ENCODE measurements at places on chromosomes 7 and 10.

GRCh38 chr10:78957471-78958039 lies 111.2 kb upstream of the ZMIZ1 start:
- DNase-seq = no peak

DNA sequence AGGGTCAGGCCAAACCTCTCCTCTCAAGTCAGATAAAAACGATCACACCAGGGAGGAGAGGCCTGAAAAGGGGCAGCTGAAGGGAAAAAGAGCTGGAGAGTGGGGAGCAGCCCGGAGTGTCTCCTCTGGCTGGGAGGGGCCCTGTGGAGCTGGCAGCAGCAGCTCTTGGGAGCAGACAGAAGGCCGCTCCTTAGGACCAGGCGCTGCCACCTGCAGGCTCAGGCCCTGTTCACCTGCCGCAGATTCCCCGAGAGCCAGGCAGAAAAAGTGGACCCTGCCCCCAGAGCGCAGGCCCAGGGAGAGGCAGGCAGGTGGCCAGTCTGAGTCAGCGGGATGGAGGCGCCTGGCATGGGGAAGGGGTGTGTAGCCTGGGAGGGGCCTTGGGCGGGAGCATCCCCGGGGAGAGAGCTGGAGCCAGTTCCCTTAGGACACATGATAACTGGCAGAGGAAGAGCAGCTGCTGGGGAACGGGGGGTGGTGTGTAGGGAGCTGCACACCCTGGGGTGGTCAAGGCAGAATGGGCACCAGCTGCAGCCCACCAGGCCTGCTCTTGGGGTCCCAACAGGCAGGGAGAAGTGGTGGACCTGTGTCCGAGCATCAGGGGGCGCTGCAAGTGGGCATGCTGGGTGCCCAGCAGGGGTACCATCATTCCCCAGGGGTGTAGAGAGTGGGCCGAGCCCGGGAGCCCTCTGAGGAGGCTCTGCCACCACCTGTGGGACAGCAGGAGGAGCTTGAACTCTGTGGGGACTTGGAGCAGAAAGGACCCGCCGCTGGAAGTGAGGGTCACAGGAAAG lies 177.2 kb upstream of the RHEB start:
- no peak for DNase-seq

- no peak for DNase-seq
Measured at GRCh38 chr10:123909426-123909825, 17.8 kb upstream of the CPXM2 start.

- DNase-seq = no peak
Measured at GRCh38 chr7:137696988-137697387, 149.8 kb downstream of the DGKI start.

DNA sequence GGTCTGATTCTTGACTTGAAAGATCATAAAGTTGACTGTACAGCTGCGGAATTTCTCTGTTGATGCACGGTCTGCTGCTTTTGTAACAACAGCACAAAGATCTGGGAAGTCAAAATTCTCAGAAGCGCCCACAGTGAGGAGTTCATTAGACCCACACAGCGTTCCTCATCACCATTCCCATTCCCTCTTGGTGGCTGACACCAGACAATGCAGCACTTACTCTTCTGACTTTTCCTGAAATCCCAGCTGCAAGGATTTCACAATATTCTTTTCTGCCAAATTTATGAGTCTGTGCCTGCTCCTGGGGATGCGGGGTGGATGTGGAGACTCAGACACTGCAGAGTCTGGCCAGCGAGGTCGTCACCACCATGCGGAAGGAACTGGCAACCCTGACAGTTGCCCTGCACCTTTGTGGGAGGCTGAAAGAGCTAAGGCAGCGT lies 233.9 kb downstream of the FANK1 start:
- no peak for DNase-seq

GRCh38 chr10:50592961-50593418 lies 30.8 kb downstream of the SGMS1 start:
- no peak for DNase-seq

- DNase-seq = no peak
Measured at GRCh38 chr10:131620314-131620713, 280.5 kb upstream of the PPP2R2D start.

GRCh38 chr7:15015545-15016314 lies 113.2 kb upstream of the DGKB start:
- DNase-seq = peak; percentile 76

- no peak for DNase-seq
Measured at GRCh38 chr7:88757371-88757770, 2.1 kb upstream of the ZNF804B start.

Measured in NCI-H460 (cell line).